CD4-positive, CD25-positive, alpha-beta regulatory T cell (primary cell): ENCODE measurements at places on chromosomes 16 and 17. TPM values are rescaled to one million over a fixed set of nuclear protein-coding genes. Genes with fewer than 3 reads are reported as not detected.

The VMO1 gene
- total RNA-seq, result not detected

The MRTFB gene
- total RNA-seq, result 21.9 TPM

The COX6A2 gene
- total RNA-seq, result not detected

The SLC9A5 gene
- 1.3 TPM for total RNA-seq

The CEMP1 gene
- total RNA-seq, result 0.27 TPM

The PIK3R5 gene
- total RNA-seq, result 275 TPM

The SNAI3 gene
- total RNA-seq, result 10.4 TPM

The IL17C gene
- total RNA-seq, result 1.2 TPM

DNA sequence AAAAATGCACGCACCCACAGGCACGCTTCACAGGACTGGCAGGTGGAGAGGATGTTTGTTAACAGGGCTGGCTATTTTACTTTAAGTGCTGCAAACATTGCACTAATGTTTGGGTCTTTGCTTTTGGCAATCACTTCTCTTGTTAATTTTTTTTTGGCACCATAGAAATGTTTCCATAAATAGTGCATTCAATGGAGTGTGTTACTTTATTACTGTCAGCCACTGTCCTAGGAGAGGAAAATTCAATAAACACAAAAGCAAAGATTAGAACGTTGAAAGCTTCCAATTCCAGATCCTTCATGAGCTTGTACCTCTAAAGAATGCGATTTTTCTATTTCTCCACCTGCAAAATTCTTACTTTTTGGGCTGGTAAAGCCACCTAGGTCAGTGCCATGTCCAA is 743.5 kb downstream of the WWOX start:
- no peaks in the 10 kb centered on the region for H3K36me3 ChIP-seq
- DNase-seq, result no peak
- no peak overlapping the region for H3K27ac ChIP-seq
- H3K4me1 ChIP-seq, result no peaks in the 10 kb centered on the region
- no peaks in the 10 kb centered on the region for H3K27me3 ChIP-seq
- H3K4me3 ChIP-seq, result no peak overlapping the region

- no peak overlapping the region for H3K27ac ChIP-seq
- no peaks in the 10 kb centered on the region for H3K4me1 ChIP-seq
- H3K27me3 ChIP-seq, result no peaks in the 10 kb centered on the region
- no peaks in the 10 kb centered on the region for H3K36me3 ChIP-seq
Observed at GRCh38 chr16:85525420-85526184, 87.5 kb upstream of the GSE1 start.

GRCh38 chr16:58249388-58249779 is 45.4 kb downstream of the PRSS54 start:
- peak overlapping the region; percentile 78 for H3K4me3 ChIP-seq
- H3K27ac ChIP-seq, result no peak overlapping the region
- no peaks in the 10 kb centered on the region for H3K36me3 ChIP-seq
- peaks cover 10% of the 10 kb centered on the region for H3K4me1 ChIP-seq
- peaks cover 8% of the 10 kb centered on the region for H3K27me3 ChIP-seq

DNA sequence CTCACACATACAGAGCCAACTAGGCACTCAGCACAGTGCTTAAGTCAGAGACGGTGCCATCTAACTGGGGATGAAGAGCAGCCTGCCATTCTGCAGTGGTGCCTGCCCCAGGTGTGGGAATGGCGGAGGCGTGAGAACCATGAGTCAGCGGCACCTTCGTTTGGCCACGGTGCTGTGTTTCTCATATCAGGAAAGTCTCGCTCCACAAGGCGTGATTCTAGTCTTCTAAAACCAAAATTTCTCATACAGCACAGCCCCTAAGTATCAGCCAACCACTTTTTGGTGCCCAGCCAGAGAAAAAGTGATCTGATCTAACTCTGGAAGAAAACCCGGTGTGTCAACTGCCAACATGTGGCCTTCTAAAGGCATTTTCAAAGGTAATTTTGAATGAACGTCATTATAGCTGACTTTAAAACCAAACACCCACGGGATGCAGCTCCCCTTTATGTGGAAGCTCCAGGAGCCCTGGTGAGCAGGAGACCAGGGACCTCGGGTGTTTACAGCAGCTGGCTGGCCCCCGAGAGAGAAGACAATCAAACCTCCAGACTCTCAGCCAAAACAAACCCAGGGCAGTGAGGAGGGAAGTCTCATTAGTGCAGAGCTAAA is 54.6 kb downstream of the ABCC12 start:
- H3K4me1 ChIP-seq, result peaks cover 3% of the 10 kb centered on the region

GRCh38 chr17:17940441-17940911 is 31.7 kb downstream of the TOM1L2 start:
- no peaks in the 10 kb centered on the region for H3K27me3 ChIP-seq
- peaks cover 8% of the 10 kb centered on the region for H3K4me1 ChIP-seq
- no peak for DNase-seq
- no peak overlapping the region for H3K27ac ChIP-seq
- H3K4me3 ChIP-seq, result no peak overlapping the region
- H3K36me3 ChIP-seq, result no peaks in the 10 kb centered on the region

- DNase-seq, result no peak
- H3K36me3 ChIP-seq, result no peaks in the 10 kb centered on the region
- no peak overlapping the region for H3K27ac ChIP-seq
- H3K4me3 ChIP-seq, result no peak overlapping the region
- no peaks in the 10 kb centered on the region for H3K27me3 ChIP-seq
- no peaks in the 10 kb centered on the region for H3K4me1 ChIP-seq
Observed at GRCh38 chr17:32915245-32915644, 12.7 kb upstream of the TMEM98 start.

DNA sequence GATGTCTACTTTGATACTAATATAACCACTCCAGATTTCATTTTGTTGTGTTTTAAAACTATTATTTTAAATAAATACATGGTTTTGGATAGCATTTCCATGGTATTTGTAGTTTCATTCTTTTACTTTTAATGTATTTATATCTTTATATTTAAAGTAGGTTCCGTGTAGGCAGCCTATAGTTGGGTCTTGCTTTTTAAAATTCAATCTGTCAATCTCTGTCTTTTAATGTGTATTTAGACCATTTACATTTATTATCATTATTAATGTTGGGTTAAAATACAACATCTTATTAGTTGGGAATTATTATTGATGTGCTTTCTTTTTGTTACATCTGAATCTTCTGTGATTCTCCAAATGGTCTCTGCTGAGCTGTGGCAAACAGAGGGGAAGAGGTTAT is 412.1 kb downstream of the NPIPA7 start:
- H3K36me3 ChIP-seq, result no peaks in the 10 kb centered on the region
- peaks cover 5% of the 10 kb centered on the region for H3K27me3 ChIP-seq
- no peak overlapping the region for H3K4me3 ChIP-seq
- no peaks in the 10 kb centered on the region for H3K4me1 ChIP-seq
- H3K27ac ChIP-seq, result no peak overlapping the region
- no peak for DNase-seq

- H3K27ac ChIP-seq, result no peak overlapping the region
- peaks cover 5% of the 10 kb centered on the region for H3K27me3 ChIP-seq
- no peak for DNase-seq
Observed at GRCh38 chr16:8972843-8973586, 9.3 kb upstream of the USP7 start.

DNA sequence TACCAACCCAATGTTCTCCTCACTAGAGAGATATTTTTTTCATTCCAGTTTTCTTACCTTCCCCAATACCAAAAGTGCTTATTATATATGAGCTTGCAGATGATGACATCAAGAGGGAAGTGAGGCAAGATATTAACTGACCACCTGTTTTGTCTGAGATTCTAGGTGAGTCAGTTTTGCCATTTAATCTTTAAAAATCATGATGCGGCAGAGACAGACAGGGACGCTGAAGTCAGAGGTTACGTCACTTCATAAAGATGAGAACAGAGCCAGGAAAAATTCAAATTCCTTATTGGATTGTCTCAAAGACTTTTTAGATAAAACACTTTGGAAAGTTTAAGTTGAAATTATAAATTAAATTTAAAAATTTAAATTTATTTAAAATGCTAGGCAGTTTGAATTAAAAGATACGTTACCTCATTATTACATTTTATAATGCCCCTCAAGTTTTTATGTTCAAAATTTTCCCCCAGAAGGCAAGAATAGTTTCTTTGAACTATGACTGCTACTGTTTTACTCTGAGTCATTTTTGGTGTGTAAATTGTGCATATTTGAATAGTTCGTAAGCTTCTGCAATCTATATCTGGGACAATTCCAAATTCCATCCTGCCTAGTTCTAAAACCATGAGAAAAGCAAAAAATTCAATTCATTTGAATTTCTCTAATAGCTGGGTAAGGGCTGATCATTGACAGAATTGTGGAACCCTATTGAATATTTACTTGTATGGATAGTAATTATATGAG is 839.6 kb upstream of the GOT2 start:
- no peaks in the 10 kb centered on the region for H3K36me3 ChIP-seq
- no peak overlapping the region for H3K27ac ChIP-seq
- no peak for DNase-seq
- H3K4me1 ChIP-seq, result no peaks in the 10 kb centered on the region
- H3K27me3 ChIP-seq, result no peaks in the 10 kb centered on the region

GRCh38 chr16:58488531-58488930 is 11.4 kb upstream of the NDRG4 start:
- no peak overlapping the region for H3K27ac ChIP-seq
- H3K4me1 ChIP-seq, result peaks cover 6% of the 10 kb centered on the region
- no peaks in the 10 kb centered on the region for H3K27me3 ChIP-seq

DNA sequence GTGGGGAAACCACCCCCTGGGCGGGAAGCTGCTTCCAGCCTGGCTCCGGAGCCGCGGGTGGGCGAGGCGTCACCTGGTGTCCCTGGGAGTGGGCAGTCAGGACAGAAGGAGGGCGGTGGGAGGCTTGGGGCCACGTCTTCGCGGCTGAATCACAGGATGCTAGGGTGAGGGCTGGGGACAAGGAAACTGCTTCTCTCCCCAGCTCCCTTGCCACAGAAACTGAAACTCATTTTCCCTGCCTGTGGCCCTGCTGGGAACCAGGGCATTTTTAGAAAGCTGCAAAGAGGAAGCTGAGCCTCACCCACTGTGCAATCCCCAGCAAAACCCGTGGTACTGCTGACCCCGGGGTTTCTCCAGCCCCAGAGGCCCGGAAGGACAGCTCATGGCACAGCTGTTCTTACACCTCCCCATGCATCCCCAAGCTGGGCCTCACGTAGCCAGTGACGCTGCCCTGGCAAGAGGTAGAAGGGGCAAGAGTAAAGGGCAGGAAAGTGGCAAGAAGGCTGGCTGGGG is 8.2 kb downstream of the RHBDF2 start:
- no peak overlapping the region for H3K27ac ChIP-seq
- DNase-seq, result peak; percentile 63
- H3K36me3 ChIP-seq, result no peaks in the 10 kb centered on the region
- H3K4me3 ChIP-seq, result no peak overlapping the region
- H3K4me1 ChIP-seq, result peaks cover 18% of the 10 kb centered on the region
- H3K27me3 ChIP-seq, result no peaks in the 10 kb centered on the region

DNA sequence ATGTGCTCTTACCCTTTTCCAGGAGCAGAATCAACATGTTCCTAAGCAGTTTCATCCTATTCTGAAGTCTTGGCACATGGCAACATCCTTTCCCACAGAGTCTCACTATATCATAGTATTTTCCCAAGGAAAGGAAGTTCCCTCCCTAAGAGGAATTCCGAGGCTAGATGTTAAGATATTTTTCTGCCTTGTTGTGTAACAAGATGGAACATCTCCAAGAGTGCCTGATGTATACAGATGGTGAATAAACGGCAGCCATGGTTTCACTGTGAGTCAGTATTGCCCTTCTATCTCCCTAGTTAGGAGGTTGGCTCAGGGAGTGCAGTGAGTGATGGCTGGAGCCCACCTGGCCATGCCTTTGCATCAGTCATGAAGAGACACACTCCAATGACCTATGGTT is 48.2 kb downstream of the SPACA3 start:
- H3K4me1 ChIP-seq, result no peaks in the 10 kb centered on the region
- H3K36me3 ChIP-seq, result no peaks in the 10 kb centered on the region
- no peak overlapping the region for H3K4me3 ChIP-seq
- H3K27ac ChIP-seq, result no peak overlapping the region

- H3K4me3 ChIP-seq, result no peak overlapping the region
- no peaks in the 10 kb centered on the region for H3K4me1 ChIP-seq
- DNase-seq, result no peak
- no peaks in the 10 kb centered on the region for H3K36me3 ChIP-seq
- peaks cover 3% of the 10 kb centered on the region for H3K27me3 ChIP-seq
Observed at GRCh38 chr16:57863434-57864160, 61.3 kb upstream of the KIFC3 start.

GRCh38 chr17:27595208-27595607 is 35.8 kb upstream of the LGALS9 start:
- H3K36me3 ChIP-seq, result peaks cover 13% of the 10 kb centered on the region
- H3K27ac ChIP-seq, result no peak overlapping the region
- H3K27me3 ChIP-seq, result no peaks in the 10 kb centered on the region
- DNase-seq, result no peak
- no peaks in the 10 kb centered on the region for H3K4me1 ChIP-seq

DNA sequence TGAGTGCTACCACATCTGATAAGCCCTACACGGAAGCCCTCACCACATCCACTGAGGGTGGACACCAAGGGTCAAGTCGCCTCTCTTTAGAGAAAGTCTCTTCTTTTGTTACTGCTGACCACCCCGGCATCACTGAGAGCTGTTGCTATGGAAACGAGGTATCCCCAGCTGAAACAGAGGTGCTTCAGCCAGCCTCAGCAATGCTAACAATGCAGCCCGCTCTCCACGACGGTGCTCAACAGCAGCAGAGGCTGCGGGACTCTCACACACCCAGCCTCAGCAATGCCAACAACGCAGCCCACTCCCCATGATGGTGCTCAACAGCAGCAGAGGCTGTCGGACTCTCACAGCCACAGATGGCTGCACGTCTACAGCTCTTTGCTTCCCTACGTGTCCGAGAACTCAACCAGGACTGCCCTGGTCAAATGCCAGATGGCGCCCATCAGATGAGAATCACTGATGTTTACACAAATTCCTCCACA is 41.4 kb downstream of the VPS53 start:
- no peak for DNase-seq
- H3K27me3 ChIP-seq, result no peaks in the 10 kb centered on the region
- peaks cover 40% of the 10 kb centered on the region for H3K36me3 ChIP-seq
- no peaks in the 10 kb centered on the region for H3K4me1 ChIP-seq

DNA sequence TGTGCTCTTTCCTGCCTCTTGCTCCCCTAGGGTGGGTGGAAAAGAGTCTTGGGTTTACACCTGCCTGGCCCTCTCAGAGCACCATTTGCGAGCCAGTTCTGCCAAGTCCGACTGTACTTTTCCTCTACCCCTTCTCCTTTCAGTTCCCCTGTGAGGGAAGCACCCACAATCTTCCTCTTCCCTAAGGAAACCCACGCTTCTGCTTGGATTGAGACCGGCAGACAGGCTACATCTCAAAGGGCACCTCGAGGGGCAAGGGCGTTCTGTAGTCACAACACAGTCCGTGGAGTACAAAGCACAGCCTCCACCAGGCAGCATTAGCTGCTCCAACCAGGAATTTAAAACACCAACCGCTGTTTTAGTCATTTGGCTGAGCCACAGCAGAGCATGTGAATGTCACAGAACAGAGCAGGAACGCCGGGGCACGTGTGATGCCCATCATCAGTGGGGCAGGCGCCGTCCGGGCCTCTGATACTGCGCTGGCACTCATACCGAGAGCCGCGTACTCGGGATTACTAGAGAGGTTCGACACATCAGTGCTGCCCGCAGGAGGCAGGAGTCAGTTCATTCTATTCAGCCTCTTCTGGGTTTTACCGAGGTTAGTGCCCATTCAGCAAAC is 13.7 kb upstream of the MNT start:
- peaks cover 31% of the 10 kb centered on the region for H3K36me3 ChIP-seq
- no peaks in the 10 kb centered on the region for H3K27me3 ChIP-seq
- no peak overlapping the region for H3K4me3 ChIP-seq
- no peak for DNase-seq
- no peak overlapping the region for H3K27ac ChIP-seq

- H3K27ac ChIP-seq, result no peak overlapping the region
- H3K4me3 ChIP-seq, result no peak overlapping the region
- H3K4me1 ChIP-seq, result no peaks in the 10 kb centered on the region
Observed at GRCh38 chr16:54216688-54217087, 69.9 kb downstream of the IRX3 start.

GRCh38 chr17:4120332-4120731 is 22.5 kb downstream of the ZZEF1 start:
- H3K27ac ChIP-seq, result no peak overlapping the region
- H3K27me3 ChIP-seq, result no peaks in the 10 kb centered on the region
- no peak for DNase-seq
- peaks cover 80% of the 10 kb centered on the region for H3K36me3 ChIP-seq
